Head of caudate nucleus (tissue), 42 donors: ENCODE measurements at places on chromosomes 12 and 14.

DNA sequence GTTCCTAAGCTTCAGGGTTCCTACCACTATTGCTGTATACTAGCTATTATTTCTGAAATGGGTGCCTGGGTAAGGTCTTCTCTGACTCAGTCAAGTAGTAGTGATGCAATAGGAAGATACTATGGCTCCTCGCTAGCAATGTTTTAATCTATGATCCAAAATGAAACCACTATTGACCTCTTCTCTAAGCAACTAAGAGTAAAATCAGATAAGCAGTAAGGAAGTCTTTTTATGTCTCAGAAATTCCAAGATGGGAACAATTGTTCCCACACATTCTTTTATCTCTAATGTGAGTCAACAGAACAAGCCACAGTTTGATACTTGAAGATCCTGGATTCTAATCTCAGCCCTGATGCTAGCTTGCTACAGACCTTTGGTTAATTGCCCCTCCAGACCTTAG is 45.1 kb downstream of the AREL1 start:
- no peak for DNase-seq

DNA sequence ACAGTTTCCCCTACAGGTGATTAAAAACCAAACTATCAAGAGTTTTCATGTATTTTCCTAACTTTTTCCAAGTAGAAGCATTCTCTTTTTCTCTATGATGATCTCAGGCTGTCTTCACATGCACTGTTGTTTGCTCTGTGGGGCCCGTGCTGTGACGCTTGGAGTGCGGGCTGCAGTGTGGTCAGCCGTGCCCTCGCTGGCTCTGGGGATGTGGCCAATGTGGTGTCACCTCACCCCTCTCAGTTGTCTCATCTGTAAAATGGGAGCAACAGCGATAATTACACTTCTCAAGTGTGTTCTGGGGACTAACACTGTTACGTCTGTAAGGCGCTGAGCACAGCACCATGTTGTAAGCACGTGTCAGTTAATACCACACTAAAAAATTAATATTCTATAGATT is 28.6 kb downstream of the DDX51 start:
- no peak for DNase-seq

- peak; percentile 11 for DNase-seq
Observed at GRCh38 chr12:107405436-107405835, 280.2 kb upstream of the PWP1 start.

GRCh38 chr12:27709932-27710591 is 570 bp upstream of the MRPS35 start:
- DNase-seq: no peak

- no peak for DNase-seq
Observed at GRCh38 chr12:30330565-30330964, 365.1 kb downstream of the IPO8 start.

GRCh38 chr14:95547626-95548327 is 12.9 kb downstream of the GLRX5 start:
- no peak for DNase-seq

DNA sequence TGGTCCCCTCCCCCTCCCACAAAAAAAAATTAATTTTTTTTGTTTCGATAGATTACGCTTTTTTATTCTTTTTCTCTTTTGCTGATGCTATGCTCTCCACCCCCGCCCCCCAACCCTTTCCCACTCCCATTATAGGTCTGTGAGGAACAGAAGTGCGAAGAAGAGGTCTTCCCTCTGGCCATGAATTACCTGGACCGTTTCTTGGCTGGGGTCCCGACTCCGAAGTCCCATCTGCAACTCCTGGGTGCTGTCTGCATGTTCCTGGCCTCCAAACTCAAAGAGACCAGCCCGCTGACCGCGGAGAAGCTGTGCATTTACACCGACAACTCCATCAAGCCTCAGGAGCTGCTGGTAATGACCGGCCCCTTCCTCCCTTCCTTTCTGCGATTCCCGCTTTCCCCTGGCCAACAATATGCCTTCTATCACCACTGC is 2.3 kb downstream of the CCND2 start:
- no peak for DNase-seq

DNA sequence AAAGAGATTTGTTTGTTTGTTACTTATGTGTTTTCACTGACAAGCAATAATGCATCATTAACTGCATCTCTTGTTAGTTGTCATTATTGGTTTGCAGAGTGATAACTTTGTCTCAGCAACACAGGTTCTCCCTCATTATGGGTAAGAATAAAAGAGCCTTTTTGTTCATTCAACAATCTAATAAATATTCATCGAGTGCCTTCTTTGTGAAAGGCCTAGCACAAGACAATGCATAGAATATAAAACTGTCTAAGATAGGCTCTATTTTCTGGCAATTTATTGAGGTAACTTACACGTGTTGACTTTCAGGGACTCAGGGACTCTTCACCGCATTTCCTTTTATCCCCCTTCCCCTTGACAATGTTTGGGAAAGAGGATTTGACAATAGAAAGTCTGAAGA is 95.5 kb upstream of the KRR1 start:
- no peak for DNase-seq

DNA sequence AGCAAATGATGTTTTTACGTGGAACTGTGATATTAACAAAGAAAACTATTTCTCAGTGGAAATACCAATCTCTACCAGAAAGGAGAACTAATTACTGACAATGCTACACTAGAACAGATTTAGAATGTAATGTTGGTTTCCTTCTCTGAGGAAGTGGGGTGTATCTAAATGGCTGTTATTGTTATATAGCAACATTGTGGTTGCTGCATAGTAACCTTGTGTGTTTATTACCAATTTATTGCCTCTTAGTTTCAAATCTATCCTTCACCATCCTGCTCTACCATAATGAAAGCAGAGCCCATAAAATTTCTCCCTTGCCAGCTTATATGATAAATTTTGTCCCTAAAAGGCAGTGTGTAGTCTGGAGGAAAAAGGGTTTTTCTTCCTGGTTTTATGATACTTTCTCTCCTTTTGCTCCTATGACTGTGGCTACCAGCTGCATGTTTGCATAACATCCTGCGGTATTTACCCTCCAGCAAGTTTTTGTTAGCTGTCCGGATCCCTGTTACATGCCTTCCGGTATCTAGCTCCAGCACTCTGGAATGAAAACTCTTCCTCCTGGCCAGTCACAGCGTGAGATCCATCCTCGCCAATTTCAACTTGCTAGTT is 5.7 kb upstream of the KLRK1 start:
- no peak for DNase-seq

DNA sequence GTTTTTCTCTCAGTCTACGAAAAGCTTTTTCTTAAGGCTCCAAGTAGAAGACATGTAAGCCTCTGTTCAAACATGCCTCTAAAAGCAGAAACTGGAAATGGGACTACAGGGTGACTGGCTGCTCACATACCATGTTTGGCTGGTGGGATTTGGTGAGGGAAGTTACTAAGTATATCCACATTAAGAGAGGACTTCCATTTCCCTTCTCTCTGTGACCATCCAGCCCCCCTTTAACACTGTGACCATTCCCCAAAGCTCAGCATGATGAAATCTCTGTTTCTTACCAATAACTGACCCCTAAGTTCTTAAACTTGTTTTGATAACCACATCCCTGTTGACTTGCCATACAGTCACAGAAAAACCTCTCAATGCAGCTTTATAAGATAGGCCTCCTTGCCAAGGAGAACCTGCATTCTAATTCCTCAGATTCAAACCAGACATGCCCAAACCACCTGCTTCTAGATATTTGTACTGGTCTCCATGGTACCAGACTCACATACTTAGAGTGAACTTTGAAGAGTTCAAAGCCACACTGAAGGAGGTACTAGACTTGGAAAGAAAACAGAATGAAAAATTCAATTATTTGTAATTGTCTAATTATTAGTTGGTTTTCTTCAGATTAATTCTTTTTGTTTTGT is 102.2 kb downstream of the VEZT start:
- DNase-seq: no peak

GRCh38 chr12:106634206-106634605 is 51.4 kb downstream of the RFX4 start:
- no peak for DNase-seq

DNA sequence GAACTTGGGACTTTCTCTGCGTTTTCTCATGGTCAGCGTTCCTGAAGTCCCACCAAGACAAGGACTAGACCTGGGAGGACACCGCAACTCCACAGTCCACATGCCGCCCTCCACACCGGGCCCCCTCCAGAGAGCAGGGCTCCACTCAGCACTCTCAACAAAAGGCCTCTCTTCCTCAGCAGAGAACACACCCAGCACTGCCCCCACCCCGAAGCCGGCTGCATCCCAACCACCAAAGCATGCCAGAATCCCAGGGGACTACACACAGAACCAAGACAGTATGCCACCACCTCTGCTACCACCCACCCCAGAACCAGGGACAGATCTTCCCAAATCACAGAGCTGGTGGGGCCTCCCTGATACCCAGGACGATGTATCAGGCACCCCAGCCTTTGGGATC is 88.3 kb downstream of the BCL11B start:
- DNase-seq: no peak

DNA sequence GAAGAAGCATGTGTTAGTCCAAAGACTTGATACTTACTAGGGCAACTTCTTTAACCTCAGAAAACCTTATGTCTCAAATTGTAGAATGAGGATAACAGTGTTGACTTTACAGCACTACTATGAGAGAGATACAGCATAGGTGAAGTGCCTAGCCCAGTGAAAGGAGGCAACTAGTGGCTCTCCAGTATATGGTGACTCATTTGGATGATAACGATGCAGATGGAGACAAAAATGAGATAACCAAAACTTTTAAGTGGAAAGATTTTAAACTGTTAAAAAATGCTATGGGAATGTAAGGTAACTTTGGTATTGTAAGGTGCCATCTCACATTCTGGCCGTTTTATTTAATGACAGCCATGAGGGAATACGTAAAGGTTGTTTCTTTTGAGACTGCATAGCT is 2.7 kb downstream of the PHC1 start:
- no peak for DNase-seq

DNA sequence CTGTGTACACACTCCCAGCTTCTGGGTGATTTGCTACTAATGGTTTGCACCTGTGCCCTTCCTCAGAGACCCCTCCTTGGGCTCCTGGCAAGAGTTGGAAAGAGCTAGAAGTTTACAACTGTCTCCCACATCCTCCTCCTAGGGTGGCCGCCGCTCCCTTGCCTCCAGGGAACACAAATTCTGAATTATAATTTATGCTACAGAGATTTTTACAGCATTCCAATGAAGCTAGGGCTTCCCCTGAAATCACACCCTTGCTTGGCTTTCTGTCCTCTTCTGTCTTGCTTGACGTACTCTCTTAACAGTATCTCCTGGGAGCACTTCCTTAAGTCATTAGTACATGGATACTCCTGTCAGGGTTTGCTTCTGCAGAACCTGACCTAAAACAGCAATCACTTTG is 180.2 kb downstream of the KCNA5 start:
- no peak for DNase-seq

GRCh38 chr12:14896521-14897169 is 11.0 kb upstream of the MGP start:
- DNase-seq: no peak

DNA sequence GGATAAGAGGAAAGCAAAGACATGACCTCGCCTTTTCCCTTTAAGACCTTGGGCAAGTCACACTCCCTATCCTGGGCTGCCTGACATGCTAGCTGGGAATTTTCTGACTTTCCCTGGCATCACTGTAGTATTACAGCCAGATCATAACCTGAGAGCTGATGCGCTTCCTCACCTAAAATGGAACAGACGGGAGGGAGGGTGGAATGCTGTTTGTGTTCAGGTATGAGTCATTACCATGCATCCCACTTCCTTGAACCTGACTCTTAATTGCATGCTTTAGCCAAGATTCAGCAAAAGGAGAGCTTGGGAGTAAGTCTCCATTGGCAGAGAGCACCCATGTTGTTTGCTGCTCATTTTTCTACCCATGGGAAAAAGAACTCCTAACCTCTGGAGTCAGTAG is 156.5 kb downstream of the KCNK10 start:
- DNase-seq: no peak

DNA sequence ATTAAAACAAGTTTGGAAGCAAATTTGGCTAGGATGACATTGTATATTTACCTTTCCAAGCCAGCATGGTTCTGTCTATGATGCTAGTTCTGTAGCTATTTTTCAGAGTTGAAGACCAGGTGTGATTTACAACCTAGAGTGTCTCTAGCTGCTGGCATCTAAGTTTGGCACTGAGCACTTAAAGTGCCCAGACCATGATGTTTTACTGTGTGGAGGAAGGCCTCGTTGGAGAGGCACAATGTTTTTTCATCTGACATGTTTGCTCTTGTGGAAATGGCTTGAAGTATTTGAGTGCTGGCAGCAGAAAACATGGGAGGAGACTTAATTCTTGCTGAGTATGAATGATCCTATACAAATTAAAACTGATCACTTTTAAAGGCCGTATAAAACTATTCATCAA is 13.0 kb upstream of the C12orf71 start:
- no peak for DNase-seq

- DNase-seq: no peak
Observed at GRCh38 chr14:43413084-43413483, 1094.0 kb downstream of the FSCB start.

- DNase-seq: no peak
Observed at GRCh38 chr14:50756300-50756699, 74.7 kb downstream of the NIN start.

GRCh38 chr14:28756269-28756883 is 10.2 kb upstream of the FOXG1 start:
- DNase-seq: no peak

- DNase-seq: no peak
Observed at GRCh38 chr14:37061697-37062096, 110.7 kb downstream of the SLC25A21 start.

GRCh38 chr12:42504049-42504448 is 85.5 kb downstream of the PRICKLE1 start:
- no peak for DNase-seq

DNA sequence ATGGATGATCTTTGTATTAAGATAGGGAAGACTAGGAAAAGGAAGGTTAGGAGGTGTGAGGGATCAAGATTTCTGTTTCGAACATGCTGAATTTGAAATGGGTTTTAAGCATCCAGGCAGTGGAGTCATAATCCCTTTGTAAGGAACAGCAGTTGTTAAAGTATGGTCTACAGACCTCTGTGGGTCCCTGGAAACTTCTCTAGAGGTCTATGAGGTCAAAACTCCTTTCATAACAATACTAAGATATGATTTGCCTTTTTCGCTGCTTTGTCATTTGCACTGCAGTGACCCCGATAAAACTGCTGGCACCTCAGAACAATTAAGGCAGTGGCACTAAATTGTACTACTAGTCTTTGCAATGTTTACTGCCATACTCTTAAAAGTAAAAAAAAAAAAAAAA is 1.5 kb downstream of the RAD51AP1 start:
- DNase-seq: no peak

- DNase-seq: no peak
Observed at GRCh38 chr14:65413739-65414045, 1.2 kb downstream of the FUT8 start.

DNA sequence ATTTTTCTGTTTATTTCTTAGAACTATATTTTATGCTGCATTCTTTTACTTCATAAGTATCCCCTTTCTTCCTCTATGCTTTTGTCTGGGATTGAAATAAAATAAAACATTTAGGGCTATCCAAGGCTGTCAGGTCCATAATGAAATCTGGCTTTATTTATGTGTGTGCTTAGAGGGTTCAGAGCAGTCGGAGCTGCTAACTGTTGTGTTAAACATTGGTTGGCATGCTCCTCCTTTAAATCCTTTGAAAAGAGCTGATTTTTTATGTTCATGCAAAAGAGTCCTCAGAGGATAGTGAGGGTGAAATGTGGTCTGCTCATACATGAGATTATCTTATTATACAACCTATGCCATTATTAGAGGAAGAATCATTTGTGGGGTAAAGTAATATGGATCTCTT is 322.3 kb upstream of the E2F7 start:
- DNase-seq: no peak
